AG09309 (cell line): ENCODE measurements at places on chromosomes 1 and 21.

DNA sequence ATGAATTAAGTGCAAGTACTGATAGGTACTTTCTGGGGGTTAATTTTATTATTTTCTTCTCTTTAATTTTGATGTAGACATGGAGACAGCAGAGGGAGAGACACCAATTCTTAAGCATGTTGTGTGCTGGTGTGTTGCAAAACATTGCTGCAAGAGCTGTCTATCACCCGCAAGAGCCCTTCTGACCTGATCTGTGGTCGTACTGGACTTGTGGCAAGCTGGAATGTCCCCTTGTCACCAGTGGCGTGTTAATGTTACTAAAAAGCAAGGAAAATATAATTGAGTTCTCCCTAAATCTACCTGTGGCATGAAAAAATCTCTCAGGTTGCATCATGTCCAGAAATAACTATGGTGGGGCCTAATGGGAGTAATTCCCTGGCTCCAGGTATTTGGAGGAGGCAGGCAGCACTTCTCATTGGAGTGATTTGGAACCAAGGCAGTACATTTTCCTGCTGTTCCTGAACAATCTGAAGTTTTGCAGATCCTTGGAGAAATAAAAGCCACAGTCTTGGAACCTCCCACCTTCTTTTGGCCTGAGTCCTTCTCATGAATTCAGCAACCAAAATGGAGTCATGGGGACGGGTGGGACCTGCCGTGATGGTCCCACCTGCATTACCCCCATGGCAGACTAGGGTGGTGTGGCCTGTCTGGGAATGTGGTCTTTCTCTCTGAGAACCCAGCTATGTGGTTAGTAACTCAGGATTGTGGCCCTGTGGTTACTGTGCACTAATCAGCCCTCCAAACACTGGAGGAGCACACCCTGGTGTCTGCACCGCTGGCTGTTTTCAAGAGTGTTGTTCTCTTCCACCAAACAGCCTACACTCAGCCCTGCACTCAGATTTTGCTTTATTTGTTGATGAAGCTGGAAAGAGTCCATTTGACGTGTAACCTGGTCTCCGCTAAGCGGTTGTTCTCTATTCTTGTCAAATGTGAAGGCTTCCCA is 57.4 kb downstream of the GALNT2 start:
- DNase-seq: no peak

- DNase-seq: no peak
Observed at GRCh38 chr1:12544357-12544756, 73.7 kb downstream of the DHRS3 start.

DNA sequence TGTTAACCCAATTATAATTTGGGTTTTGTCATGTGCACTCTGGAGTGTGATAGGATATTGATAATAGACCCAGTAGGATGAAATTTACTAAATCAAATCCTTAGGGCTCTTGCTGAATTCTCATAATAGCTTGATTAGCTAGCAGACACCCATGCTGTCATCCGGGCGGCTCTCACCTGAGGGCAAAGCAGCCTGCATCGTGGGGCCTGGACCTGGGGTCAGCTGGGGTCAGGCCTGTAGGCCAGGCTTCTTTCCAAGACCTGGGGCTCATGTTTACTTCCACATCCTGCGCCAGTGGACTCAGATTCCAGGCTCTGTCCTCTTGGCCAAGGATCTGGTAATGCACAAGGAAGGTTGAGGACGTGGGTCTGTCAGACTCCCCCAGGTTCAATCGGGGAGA is 486.3 kb downstream of the NPHP4 start:
- no peak for DNase-seq

GRCh38 chr1:174556392-174556791 is 108.6 kb downstream of the GPR52 start:
- DNase-seq: no peak

DNA sequence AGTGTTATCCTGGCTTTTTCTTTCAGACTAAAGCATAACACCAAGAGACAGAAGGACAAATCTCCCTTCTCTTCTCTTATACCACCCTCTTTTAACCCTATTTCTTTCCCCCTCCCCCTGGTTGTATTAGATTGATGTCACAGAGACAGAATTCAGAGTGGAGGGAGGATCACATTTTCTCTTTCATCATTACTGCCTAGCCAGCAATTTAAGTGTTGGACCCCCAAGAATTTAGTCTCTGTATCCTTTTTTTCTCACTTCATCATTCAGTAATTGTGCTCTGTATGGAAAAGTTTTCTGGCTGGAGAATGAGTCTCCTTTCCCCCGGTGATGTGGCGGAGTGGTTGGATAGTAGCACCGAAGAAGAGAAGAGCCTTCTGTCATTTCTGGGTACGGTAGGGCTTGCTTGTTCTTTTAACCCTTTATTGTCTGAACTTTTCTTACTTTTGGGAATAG is 124.8 kb downstream of the CLEC20A start:
- DNase-seq: no peak

- DNase-seq: no peak
Observed at GRCh38 chr1:226730836-226731235, 8.2 kb downstream of the ITPKB start.

- DNase-seq: no peak
Observed at GRCh38 chr1:196873385-196873784, 14.5 kb upstream of the CFHR4 start.

DNA sequence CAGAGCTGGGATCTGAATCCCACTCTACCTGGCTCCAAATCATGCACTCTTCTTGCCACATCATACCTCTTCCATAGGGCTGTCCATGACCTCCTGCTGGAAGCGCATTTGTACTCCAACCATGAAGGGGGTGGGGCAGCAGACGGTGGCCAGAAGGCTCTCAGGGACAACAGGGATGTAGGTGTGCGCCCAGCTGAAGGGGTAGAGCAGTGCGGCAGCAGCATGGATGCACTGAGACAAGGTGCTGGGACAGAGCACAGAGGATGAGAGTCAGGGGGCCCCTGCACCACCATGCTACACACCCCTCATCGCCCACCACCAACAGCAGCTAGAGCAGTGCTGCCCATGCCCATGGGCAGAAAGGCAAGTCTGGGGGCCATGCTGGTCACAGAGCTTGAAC is 8.4 kb downstream of the DENND2D start:
- no peak for DNase-seq

DNA sequence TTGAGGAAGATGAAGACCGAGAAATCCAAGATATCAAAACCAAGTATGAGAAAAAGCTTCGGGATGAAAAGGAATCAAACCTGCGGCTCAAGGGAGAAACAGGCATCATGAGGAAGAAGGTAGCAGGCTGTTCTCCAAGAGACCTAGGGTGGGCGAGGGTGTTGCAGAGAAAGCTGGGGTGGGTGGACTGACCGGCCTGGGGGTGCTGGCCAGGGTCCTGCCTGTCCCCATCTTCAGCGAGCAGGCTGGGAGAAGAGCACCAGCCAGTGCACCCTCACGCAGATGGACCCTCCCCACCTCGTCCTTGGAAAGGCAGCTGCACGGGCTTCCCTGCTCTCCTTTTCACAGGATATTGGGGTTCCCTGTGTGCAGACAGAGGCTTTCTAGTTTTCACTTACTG is 46.9 kb upstream of the TMEM125 start:
- DNase-seq: no peak

GRCh38 chr1:76891931-76892622 is 24.8 kb downstream of the ST6GALNAC5 start:
- peak; percentile 81 for DNase-seq

DNA sequence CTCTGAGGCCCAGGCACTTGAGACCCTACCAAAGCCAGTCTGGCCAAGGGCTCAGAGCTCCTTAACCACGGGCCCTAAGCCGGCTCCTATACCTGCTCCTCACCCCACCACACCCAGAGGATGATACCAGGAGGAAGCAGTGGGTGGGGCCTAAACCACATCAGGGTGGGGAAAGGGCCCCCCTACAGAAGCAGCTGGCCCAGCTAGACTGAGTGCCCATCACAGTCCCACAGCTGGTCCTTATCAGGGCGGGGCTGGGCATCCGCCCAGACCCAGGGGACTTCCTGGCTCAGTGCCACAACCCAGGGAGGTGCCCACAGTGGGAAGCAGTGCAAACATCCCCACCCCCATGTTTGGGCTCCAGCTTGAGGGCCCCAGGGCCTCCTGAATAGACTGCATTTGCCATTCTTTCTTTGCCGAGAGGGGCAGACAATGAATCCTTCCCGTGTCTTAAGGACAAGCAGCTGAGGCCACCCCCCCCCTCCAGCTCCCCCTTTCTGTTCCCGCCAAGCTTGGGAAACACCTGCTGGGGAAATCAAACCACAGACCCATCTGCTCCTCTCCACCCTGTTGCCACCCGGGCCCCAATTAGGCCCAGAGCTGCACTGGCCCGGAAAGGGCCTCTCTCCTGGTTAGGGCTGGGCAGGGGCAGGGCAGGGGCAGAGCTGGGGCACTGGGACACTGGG is 6.2 kb downstream of the E2F2 start:
- DNase-seq: no peak

- DNase-seq: peak; percentile 7
Observed at GRCh38 chr1:23224739-23225648, 7.7 kb upstream of the HTR1D start.

DNA sequence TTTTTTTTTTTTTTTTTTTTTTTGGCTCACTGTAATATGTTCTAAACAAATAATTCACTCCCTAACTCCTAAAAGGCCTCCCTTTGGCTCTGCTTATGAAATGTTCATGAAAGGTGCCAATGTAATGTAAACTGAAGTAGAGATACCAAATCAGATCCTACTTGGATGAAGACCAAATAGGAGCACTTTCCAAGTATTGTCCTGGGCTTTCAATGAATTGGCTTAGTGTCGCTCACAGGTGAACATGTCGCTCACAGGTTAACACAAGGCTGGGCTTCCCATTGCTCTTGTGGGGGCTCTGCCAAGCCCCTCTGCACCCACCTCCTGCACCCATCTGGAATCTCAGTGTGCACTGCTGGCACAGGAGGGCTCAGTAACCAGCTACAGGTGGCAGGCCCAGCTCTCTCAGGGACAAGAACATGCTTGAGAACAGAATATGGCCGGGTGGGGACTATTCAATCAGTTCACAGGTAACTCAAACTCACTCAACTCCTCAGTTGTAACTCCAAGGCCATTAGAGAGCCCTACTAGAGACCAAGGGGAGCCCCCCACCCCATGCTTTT is 10.6 kb upstream of the CD58 start:
- DNase-seq: no peak

GRCh38 chr1:216459651-216460207 is 36.5 kb upstream of the USH2A start:
- no peak for DNase-seq

- DNase-seq: no peak
Observed at GRCh38 chr1:84298684-84299535, 2.6 kb upstream of the SAMD13 start.

- DNase-seq: no peak
Observed at GRCh38 chr1:67716800-67717199, 31.8 kb downstream of the GADD45A start.

DNA sequence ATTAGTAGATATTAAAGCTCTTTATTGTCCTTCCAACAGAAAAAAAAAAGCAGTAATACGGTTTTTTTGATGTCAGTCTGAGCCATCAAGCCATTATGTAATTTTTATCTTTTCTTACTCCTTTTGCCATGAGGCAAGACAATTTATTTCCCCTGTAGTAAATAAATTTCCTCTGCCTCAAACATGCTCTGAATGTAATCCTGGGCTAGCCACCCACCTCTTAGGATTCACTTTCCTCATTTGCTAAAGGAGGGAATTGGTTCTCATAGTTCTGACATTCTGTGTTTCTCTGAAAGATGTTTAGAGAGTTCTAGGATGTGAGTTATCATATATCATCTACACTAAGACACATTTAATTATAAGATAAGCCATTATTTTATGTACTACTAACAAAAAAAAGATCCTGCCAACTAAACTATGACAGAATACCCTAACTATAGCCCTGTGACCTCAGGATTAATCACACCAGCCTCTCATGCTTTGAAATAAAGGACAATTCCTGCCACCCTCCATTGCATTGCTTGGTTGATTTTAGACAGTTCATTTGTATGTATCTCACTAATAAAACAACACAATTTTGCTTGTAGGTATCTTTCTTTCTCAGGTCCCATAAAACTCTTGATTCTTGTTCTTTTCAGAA is 34.0 kb upstream of the RAP1A start:
- DNase-seq: no peak

DNA sequence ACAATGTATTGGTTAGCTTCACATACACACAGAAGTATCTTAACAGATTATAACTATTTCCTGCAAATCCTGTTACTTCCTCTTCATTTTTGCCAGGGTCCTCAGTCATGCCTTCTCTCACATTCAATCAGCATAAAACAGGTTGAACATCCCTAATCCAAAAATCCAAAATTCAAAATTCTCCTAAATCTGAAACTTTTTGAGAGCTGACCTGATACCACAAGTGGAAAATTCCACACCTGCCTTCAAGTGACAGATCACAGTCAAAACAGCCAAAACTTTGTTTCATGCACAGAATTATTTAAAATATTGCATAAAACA is 62.9 kb upstream of the FBXO28 start:
- no peak for DNase-seq

DNA sequence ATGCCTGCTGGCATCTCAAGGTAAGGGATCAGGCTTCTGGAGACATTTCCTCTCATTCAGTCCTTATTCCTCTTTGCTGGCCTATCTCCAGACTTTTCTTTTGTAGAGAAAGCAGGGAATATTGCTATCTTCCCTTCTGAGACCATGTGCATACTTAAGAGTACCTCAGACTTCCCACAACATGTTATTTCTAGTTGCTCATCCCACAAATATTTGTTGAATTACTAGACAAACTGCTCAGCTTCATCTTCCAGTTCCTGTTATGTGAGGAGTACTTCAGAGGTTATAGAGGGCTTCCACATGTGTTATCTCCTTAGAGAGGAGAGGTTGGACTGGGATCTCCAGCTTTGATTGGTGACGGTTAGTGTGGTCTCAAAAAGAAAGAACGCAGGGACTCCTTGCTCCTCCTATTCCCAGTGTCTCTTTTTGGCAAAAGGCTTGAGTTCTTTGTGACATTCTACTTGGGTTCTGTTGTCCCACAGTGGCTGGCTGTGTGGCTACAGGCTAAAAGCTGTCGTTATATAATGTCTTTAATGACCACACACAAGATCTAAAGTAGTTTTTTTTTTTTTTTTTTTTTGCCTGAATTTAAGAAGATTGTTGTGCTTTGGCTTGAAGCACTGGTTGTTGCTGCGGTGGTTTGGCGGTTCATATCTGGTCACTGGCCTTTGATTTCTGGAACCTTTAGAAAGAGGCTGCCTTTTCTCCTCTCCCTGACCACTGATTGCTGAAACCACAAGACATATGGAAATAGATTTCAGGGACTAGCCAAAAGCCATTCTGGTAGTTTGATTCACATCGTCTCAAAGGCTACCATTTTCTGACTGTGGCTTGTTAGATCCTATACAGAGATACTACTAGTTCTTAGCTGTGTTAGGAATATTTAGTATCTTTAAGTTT is 78.7 kb downstream of the FGGY start:
- peak; percentile 99 for DNase-seq

DNA sequence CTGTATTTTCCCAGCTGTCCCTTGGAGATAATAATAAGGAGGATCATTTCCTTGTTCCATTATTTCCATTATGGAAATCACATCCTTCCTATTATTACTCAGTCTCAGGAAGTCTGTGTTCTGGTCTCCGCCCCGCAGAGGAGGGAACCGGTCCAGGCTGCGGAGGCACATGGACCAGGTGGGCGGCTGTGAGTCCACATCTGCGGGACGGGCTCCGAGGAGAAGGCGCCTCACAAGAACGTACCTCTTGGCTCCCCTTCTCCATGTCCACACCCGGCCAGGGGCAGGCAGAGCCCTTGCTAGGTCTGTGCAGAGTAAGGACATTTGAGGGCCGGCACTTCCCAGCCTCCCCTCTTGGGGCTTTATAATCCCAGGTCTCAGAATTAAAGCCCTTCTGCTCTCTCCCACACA is 14.6 kb downstream of the RAB7B start:
- no peak for DNase-seq
